ENCODE measurements at places on chromosomes 11 and 22.

- DNase-seq, result no peak
Observed at GRCh38 chr11:133790995-133791394, 54.3 kb downstream of the SPATA19 start.

GRCh38 chr11:69329581-69329980 lies 35.6 kb downstream of the MYEOV start:
- no peak for DNase-seq

DNA sequence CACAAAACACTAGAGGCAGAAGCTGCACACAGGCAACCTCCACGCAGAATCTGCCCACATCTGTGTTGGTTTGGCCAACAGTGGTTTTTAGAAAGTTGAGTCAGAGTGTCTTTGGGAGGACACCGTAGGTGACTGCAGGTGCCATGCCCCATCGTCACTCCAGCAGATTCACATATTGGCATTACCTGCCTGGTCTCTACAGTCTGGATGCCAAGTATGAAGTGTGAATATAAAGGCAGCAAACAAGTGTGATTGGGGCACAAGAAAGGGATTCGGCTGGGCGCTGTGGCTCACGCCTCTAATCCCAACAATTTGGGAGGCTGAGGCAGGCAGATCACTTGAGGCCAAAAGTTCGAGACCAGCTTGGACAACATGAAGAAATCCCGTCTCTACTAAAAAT lies 11.0 kb upstream of the FXYD2 start:
- no peak for DNase-seq

GRCh38 chr22:36617694-36618522 lies 85.6 kb downstream of the CACNG2 start:
- no peak for DNase-seq

DNA sequence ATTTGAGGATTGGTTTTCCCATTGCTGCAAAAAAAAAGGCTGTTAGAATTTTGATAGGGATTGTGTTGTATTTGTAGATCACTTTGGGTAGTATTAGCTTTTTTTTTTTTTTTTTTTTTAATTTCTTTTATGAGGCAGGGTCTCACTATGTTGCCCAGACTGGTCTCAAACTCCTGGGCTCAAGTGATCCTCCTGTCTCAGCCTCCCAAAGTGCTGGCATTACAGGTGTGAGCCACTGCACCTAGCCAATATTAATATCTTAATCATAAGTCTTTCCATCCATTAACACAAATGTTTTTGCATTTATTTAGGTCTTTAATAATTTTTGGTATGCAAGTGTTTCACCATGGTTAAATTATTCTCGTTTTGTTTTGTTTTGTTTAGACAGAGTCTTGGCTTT lies 23.0 kb upstream of the AIFM3 start:
- no peak for DNase-seq

GRCh38 chr11:87425391-87425790 lies 387.7 kb downstream of the TMEM135 start:
- no peak for DNase-seq

GRCh38 chr11:134759274-134759673 lies 347.2 kb upstream of the B3GAT1 start:
- no peak for DNase-seq

GRCh38 chr11:85758026-85758425 lies 52.9 kb downstream of the SYTL2 start:
- DNase-seq, result no peak

- peak; percentile 96 for DNase-seq
Observed at GRCh38 chr11:104073950-104074705, 37.7 kb downstream of the DDI1 start.

DNA sequence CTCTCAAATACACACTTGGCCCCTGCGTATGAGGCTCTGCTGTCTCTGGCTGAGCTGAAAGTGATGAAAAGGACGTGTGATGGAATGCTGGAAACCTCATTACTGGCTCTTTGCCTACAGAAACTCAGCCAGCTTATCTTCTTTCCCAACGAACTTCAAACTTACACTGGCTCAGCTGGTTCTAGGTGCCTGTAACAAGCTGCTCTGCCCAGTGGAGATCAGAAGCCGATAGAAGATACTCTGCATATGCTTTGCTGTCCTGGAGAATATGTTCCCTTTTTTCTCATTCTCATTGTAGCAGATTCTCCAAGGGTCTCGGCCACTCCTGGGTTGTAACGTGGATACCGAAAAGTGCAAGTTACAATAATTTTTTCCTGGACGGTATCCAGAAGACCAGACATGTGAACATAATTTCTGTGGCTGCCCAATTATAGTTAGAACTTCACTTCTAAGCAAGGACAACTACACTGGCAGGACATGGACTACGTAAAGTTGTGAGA lies 405.3 kb upstream of the CCDC90B start:
- no peak for DNase-seq

- DNase-seq, result no peak
Observed at GRCh38 chr22:33381531-33382406, 323.6 kb upstream of the SYN3 start.

DNA sequence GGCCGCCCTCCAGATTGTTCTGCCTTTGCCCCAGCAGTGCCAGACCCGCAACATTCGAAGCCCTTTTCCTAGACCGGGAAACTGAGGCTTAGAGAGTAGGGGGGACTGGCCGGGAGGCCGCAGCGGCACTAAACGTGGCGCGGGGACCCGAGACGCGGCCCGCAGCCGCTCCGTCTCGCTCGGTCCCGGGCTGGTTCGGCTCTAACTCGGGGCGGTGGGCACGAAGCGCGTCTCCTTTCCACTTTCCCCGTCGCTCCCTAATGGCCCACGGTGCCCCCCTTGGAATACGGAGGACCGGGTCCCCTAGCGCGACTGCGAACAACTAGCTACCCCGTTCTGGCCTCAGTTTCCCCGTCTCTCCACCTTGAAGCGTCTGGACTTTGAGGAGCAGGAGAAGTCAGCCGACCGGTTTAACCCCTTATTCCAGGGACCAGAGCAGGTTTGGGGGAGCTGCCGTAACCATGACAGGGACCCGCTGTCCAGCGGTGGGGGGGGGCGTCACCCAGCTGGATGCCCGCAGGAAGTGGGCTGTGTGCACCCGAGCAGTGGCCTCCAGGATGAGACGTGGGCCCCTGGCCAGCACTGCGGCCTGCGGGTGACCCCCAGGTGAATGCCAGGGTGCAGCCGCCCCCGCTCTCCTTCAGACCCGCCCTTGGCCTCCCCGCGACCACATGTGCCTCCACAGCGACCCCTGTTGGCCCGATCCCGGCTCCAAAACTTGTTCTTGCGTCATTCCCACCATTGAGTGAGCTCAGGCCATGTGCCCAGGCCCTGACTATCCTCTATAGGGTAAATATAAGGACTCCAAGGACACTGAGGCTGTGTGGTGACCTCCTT lies 1.1 kb downstream of the CDC42EP1 start:
- DNase-seq, result peak; percentile 90

DNA sequence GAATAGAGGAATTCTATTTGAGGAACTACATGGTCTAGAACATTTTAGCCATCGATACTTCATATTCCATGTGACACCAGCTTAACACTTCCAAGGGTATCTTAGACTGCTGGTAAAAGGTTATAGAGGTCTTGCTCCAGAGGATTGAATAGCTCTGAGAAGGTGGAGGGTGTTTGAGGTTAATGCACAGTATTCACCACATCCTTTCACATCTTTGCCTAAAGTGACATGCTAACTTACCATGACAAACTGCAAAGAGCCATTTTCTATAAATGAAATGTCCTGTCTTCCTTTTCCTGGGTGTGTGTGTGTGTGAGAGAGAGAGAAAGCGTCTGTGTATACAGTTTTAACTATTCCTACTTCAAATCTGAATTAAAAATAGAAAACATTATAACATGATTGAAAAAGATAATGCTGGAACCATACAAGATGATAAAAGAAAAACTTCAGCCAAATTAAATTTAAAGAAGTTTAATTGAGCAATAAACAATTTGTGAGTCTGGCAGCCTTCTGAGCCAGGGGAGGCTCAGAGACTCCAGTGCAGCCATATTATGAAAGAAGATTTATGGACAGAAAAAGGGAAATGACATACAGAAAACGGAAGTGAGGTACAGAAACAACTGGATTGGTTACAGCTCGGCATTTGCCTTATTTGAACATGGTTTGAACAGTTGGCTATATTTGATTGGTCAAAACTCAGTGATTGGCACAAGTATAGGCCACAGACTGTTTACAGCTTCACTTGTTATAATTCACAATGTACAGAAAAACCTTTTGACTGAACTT lies 320.9 kb upstream of the CCDC179 start:
- DNase-seq, result peak; percentile 7

- DNase-seq, result no peak
Observed at GRCh38 chr11:131904756-131905155, 534.3 kb downstream of the NTM start.

DNA sequence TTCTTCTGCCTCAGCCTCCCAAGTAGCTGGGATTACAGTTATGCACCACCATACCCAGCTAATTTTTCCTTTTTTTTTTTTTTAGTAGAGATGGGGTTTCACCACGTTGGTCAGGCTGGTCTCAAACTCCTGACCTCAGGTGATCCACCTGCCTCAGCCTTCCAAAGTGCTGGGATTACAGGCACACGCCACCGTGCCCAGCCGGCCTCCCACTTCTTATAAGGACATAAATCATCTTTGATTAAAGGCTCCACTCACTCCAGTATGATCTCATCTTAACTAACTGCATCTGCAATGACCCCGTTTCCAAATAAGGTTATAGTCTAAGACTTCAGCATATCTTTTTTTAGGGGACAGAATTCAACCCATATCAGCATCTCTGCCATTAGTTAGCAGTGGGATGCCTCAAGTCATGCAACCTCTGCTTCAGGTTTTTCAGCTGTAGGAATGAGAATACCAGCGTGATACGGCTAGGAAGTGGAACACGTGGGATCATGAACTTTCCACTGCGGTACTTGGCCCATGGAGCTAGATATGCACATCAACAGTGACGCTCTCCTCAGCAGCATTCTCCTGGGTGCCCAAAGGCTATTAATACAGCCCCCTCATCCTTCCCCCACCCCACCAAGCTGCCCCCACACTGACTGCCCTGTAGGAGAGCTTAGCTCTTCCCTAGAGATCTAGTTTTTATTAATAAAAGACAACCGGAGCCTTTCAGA lies 41.4 kb downstream of the MCHR1 start:
- no peak for DNase-seq

DNA sequence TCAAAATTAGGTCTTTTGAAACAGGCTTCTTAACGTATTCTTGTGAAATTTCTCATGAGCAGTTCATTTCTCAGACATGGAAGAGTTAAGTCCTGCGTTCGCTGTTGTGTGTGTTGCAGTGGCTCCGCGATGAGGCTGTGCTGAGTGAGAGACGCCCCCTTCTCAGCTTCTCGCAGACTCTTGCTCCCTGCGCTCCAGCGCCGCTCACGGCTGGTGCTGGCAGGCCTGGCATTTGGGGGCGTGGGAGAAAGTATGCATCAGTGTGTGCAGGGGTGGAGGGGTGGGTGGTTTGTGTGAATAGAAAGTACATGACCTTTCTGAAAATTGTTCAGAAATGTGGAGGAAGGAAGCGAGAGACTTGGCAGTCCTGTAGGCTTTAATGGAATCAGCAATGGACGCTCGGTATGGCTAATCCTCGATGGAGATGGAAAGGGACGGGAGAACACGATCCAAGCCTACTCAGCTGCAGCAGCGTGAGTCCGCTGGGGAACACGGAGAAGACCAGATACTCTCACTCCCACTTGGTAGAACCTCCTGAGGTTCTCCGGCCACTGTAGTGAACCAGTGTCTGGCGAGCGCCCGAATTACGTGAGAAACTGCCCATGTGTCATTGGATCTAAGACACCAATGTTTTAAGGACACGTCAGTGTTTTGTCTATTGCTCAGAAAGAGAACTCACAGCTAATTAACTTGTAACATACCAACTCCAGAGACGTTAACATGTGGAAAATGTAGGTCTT lies 5.9 kb downstream of the TAB1 start:
- no peak for DNase-seq

DNA sequence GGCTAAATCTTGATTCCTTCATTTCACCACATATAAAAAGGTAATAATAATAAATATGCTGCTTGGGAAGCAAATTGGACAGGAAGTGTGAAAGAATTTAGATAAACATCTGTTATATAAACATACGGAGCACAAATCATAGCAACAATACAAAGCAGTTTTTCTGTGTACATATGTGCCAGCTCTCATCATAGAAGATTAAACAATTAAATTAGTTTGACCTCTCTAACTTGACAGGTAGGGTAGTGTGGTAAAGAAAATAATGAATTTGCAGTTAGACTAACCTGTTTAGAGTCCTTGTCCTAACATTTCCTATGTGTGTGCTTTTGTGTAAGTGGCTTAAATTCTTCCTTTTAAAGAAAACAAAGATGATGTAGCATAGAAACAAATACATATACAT lies 995.7 kb upstream of the TENM4 start:
- no peak for DNase-seq

GRCh38 chr22:42704896-42705295 lies 15.8 kb downstream of the A4GALT start:
- no peak for DNase-seq

DNA sequence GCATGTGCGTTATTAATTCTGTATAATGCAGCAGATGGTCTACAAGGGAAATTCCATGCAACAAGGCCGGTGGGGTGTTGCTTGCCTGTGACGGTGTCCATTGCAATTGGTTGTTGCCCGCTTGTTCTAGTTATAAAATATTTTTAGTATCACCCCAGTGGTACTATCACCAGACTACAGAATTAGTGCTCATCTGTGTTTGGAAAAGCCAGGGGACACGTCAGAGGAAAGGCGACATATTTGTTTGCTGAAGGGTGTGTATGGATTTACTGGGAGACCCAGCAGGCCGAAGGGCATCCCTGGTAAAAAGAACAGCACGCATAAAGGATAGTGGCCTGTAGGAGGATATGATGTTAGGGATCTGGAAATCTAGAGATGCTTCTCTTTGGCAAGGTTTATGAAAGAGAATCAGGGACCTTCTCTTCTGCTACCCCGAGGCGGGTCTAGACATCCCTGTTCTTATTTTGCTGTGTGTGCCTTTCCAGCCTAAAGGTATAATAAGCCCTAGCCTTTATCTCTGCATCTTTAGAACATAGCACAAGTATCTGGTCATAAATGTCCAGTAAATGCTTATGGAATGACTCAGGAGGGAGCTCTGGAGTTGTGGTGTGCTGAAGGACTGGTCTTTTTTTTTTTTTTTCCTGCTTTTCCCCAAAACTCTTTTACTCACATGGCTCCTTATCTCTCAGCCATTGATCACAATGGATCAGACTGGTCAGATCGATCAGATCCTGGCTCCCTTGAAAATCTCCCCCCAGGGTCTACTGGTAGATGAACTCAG lies 90.9 kb downstream of the LDLRAD3 start:
- no peak for DNase-seq

DNA sequence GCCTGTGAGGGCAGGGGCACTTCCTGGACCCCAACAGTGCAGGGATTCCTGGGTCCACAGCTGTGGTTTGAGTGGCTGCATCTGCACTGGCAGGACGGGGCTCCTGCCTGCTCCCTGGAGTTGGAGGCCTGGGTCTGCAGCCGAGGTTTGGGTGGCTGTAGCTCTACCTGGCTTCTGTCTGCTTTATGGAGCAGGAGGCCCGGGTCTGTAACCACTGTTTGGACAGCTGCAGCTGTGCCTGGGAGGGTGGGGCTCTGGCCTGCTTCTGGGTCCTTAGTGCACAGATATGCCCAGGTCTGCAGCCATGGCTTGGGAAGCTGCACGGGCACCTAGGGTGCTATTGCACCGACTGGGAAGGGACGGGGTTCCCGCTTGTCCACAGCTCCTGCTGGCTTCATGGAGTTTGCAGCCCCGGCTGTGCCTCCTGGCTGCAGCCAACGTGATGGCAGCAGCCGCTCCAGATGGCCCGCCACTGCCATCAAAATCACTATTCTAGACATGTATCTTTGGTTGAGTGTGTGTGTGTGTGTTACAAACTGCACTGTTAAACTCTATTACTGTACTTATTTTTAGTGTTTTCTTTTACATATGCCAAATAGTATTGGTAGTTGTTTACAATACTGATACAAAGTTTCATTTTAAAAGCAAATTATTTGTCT lies 412.3 kb upstream of the KIRREL3 start:
- no peak for DNase-seq

GRCh38 chr11:45933131-45933831 lies 10.8 kb downstream of the LARGE2 start:
- DNase-seq, result no peak
